Fibroblast of mammary gland (primary cell): ENCODE measurements at places on chromosomes 16 and 17.
A peak's percentile ranks its signal among the peaks of the same experiment; 100 is the strongest.

DNA sequence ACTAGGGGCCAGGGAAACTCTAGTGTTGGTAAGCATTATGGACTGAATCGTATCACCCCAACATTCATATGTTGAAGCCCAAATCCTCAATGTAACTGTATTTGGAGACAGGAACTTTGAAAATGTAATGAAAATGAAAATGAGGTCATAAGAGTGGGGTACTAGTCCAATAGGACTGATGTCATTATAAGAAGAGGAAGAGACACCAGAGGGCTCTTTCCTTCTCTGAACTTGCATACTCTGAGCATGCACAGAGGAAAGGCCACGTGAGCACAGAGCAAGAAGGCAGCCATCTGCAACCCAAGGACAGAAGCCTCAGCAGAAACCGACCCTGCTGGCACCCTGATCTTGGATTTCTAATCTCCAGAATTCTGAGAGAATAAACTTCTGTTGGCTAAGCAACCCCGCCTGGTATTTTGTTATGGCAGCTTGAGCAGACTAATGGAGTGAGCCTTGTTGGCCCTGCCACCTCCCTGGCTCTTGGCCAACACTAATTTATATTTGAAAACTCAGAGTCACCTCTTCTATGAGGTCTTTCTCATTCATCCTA is 273.4 kb downstream of the NTN1 start:
- DNase-seq, result no peak

DNA sequence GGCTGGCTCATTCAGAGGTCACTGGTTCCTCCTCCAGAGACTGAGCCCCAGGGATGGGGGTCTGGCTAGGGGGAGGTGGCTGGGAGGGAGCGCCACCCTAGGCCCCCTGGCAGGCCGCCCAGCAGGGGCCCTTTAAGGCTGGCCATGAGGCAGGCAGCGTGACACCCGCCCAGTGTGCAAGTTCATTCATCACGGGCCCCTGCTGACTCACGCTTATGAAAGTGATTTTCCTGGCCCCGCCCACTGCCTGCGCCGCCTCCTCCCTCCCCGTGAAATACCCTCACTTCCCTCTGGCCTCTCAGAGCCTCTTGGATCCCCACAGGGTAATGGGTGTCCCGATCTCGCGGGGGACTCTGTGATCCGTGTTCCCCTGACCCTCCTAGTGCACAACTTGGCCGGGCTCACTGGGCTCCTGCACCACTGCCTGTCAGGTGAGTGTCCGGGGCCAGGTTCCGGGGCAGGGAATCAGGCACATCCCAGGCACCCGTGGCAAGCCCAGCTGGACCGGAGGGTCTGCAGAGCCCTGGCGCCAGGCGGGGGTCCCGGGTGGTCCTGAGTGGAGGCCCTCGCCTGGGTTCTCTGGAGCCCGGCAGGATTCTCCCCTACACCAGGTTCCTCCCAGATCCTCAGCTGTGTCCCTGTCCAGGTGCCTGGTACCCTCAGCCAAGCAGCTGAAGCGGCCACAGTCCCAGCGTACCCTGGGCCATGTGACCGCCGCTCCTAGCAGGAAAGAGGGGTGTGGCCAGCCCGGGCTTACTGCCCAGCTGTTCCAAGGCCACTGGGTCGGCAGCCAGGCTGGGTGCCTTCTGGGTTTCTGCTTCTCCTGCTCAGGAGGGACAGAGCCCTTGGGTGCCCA is at the start of gene OSGIN1:
OSGIN1 (plus strand) TSS at position 301 of the 856 bp plus-strand sequence. CDS start 4,432 bp downstream, outside the sequence.
- peak; percentile 92 for DNase-seq

DNA sequence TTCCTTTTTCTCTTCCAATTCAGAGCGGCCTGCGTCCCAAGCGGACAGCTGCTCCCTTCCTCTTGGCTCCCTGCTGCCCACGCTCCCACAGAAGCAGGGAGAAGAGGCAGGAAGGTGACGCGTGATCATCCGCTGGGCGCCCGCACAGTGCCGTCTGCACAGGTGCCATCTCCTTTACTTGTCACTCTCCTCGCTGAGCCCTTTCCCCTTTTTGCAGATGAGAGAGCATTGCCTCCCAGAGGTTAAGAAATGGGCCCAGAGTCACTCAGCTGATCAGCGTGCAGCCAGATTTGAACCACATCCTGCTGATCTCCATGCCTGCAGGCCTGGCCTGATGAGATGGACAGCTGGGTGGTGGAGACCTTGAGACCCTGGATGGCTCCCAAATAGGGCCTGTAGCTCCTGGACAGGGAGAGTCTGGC is 299.8 kb downstream of the SEC14L1 start:
- DNase-seq, result no peak

DNA sequence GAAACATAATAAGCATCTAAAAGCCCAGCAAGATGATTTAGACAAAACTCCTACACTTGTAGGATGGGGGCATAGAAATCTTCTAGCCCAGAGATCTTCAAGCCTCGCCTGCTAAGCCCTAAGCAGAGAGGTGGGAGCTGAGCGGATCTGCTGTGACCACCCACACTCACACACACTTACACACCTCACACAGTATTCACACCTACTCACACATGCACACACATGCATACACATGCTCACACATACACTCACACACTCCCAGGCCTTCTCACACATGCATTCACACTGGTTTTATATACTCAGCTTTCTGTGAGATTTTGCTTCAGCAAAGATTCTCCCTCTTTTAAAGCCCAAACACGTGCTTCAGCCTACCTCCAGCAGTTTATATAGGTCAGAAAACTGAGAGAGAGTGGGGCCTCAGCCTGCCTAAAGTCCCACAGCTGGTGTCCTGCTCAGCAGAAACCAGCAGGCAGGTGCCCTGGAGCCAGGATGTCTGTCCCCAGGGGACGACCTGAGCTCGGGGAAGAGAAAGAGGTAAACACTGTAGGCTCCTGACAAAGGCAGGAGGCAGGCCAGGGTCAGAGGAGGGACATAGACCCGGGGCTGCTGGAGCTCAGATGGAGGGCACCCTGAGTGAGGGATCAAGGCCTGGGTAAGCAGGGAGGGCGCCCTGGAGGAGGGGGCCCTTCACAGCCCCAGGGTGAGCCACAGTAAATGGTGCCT is 12.0 kb upstream of the KRT19 start:
- no peak for DNase-seq

GRCh38 chr16:89013111-89013510 is 36.1 kb upstream of the CBFA2T3 start:
- no peak for DNase-seq

- DNase-seq, result no peak
These were observed 725 bp downstream of the KRTAP16-1 start for GRCh38 chr17:41308251-41308917.

DNA sequence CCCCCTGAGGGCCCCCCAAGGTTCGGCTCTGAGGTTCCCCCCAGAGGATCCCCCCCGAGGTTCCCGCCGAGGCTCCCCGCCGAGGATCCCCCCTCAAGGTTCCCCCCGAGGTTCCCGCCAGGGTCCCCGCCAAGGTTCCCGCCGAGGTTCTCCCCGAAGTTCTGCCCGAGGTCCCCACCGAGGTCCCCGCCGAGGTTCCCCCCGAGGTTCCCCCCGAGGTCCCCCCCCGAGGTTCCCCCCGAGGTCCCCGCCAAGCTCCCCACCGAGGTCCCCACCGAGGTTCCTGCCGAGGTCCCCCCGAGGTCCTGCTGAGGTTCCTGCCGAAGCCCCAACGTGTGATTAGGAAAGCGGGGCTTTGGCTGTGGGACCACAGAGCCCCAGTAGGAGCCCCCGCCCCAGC is 32.2 kb upstream of the SSTR5 start:
- no peak for DNase-seq

DNA sequence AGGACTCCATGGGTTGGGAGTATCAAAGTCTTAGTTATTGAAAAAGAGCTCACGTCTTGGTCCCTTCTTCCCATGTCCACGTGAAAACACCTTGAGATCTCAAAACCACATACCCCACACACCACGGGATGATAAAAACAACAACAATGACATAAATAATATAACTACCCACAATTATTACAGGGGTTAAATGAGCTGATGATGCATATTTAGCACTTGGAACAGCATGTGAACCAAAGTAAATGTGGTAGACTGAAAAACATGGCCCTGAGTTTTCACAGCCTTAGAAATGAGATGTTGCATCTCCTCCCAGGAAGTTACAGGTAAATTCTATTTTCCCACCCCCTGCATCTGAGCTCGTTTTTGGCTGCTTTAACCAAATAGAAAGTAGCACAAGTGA is 208.9 kb downstream of the C16orf95 start:
- DNase-seq, result no peak

GRCh38 chr17:16269658-16270057 is 52.6 kb downstream of the PIGL start:
- DNase-seq, result peak; percentile 87

GRCh38 chr16:68470461-68471150 is 22.3 kb upstream of the SMPD3 start:
- no peak for DNase-seq

DNA sequence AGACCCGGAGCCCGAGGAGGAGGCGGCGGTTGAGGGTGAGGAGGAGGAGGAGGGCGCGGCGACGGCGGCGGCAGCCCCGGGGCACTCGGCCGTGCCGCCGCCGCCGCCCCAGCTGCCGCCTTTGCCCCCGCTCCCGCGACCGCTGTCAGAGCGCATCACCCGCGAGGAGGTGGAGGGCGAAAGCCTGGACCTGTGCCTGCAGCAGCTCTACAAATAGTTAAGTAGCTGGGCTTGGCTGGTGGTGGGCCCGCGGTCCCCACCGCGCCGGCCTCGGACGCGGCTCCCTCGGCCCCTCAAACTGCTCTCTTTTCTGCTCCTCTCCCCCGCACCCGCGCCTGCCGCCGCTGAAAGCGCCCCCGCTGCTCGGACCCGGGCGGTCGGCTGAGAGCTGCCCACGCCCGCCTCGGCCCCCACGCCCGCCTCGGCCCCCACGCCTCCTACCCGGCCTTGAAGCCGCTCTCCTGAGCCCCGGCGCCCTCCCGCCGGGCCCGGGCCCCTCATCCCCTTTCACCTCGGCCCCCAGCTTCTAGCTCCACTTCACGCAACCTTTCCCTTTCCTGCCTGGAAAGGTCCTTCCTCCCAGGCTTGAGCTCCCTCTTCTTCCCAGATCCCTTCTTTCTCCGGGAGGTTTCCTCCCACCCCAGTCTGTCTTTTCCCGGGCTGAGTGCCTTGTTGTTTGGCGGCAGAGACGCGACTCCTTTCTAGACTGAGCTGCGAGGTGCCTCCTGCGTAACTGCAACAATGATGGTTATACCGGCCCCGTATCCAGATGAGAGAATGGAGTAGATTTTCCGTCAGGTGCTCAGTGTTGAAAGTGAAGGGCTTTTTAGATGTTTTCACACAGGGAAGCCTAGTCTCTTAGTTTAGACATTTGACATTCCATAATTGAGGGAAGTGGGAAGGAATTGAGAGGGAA is 850 bp downstream of the PPM1E start:
- no peak for DNase-seq

GRCh38 chr17:63601439-63602371 is 1.0 kb downstream of the TACO1 start:
- peak; percentile 18 for DNase-seq

DNA sequence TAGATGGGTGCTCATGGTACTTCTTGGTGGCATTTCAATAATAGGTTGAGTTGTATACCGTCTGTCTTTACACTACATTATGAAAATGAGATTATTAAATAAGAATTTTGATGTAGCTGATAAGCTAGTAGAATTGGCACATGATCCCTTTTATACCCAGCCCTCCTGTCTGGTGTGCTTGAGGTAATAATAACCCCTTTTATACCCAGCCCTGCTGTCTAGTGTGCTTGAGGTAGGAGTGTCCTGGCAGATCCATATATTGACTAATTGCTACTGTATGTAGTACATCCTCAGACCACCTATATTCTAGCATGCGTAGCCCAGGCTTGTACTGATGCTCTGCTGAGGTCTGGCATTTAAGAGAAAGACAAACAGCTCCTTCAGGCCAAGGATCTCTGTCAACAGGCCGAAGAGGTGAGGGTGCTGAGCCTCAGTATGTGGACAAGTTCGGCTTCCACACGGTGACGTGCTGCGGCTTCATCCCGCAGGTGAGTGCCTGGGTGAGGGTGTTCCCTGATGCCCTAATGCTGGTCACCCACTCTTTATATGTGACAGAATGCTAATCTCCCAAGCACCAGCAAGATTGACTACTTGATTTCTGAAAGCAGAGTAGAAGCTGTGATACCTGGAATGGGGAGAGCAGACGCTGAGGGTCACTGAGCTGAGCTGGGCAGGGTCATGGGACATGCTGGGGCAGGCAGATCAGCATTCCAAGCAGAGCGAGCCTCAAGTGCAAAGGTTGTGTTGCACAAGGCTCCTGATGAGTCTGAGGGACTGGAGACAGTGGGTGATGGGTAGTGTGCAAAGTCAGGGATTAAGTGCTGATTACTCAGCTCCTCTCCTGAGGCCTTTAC is 5.7 kb downstream of the FN3K start:
- peak; percentile 29 for DNase-seq

GRCh38 chr16:15544405-15544804 is 98.5 kb downstream of the MARF1 start:
- no peak for DNase-seq

GRCh38 chr16:48053418-48053745 is 102.4 kb downstream of the ABCC12 start:
- DNase-seq, result peak; percentile 33

- no peak for DNase-seq
These were observed 1.1 kb upstream of the FCSK start for GRCh38 chr16:70453117-70453891.

GRCh38 chr17:5718726-5719125 is 134.4 kb upstream of the NLRP1 start:
- DNase-seq, result no peak

- peak; percentile 85 for DNase-seq
These were observed 133.6 kb downstream of the BANP start for GRCh38 chr16:88084881-88085280.

GRCh38 chr16:69309316-69309715 is 1.8 kb upstream of the VPS4A start:
- DNase-seq, result no peak

- peak; percentile 28 for DNase-seq
These were observed 7.7 kb downstream of the MIEF2 start for GRCh38 chr17:18267927-18268711.

GRCh38 chr17:4725646-4726310 is 5.5 kb upstream of the MED11 start:
- no peak for DNase-seq

DNA sequence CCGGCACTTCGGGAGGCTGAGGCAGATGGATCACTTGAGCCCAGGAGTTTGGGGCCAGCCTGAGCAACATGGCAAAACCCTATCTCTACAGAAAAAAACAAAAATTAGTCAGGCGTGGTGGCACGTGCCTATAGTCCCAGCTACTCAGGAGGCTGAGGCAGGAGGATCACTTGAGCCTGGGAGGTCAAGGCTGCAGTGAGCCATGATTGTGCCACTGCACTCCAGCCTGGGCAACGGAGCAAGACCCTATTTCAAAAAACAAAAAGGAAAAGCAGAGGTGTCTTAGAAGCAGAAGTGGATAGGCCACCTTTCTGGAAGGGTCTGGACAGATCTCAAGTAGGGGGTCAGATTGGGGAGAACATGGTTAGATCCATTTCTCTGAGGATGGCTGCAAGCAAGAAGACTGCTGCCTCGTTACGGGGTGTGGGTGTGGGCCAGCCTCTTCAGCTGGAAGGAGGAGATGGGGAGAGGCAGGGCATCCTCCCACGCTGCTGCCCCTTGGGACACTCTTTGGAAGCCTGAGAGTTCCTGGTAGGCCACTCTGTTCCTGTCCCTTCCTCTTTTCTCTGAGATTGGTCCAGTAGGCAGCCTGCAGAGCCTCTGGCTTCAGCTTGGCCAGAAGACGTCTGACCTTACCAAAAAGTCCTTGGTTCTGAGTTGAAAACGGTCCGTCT is 208.0 kb downstream of the MSI2 start:
- DNase-seq, result peak; percentile 25
